ENCODE measurements at places on chromosomes 7 and 10.
A peak's percentile ranks its signal among the peaks of the same experiment; 100 is the strongest.

GRCh38 chr7:115081772-115082171 is 159.9 kb downstream of the MDFIC start:
- DNase-seq, result no peak

GRCh38 chr10:13848520-13849445 is 262.0 kb downstream of the PRPF18 start:
- DNase-seq, result no peak

DNA sequence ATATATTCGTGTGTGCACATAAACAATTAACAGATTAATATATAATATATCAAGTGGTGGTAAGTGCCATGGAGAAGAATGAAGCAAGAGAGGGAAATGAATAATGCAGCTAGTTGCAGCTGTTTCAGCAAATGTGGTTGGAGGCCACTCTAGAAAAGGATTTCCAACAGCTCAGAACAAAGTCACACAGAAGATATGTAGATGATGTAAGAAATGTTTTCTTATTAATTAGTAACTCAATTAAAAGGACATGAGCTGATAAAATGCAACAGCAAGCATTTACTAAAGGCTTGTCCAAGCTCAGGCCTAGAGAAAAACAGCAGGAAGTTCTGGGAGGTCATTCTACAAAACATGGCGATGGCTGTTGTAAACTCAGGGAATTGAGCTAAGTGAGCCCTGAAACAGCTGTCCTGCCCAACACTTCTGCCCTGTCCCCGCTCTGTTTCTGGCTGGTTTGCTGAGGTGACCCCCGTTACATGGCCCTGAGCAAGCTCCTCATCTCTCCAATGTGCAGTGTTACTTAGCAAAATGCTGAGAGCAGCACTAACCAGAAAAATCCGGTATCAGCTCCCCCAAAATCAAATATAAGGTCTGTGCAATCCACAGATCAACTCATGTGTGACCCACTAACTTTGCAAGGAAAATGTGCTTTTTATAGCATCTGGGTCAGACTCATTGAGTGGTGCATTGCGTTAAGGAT is 23.4 kb upstream of the C10orf67 start:
- no peak for DNase-seq

- DNase-seq, result no peak
These were observed 25.5 kb downstream of the SKIDA1 start for GRCh38 chr10:21499701-21500577.

DNA sequence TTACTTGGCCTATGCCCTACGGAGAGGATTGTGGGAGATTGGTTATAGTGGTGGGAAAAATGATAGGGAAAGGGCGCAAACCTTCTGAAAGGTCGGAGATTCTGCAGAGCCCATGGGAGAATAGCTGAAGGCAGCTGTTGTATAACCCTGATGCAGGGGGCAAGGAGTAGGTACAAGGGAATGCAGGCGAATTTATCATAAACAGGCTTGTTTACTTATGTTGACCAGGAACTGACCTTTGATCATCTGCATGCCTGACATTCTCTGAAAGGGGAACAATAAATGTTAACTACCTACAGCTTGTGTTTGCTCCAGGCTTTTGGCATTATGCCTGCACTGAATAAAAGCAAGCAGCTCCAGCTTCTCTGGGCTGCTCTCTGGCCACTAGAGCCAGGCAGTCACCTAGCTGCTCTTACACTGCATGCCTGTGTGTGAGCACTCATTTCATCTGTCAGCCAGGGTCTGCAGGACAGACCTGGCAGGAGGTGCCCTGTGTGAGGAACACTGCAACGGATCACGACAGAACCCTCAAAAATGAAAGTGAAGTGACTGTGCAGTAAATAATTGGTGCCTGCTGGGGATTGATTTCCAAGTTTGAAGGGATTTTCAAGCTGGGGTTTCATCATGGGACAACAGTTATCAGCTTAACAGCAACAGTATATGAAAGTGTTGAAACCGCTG is 31.1 kb upstream of the ABCA13 start:
- DNase-seq, result peak; percentile 69

GRCh38 chr10:8628351-8628750 is 573.9 kb downstream of the GATA3 start:
- no peak for DNase-seq

DNA sequence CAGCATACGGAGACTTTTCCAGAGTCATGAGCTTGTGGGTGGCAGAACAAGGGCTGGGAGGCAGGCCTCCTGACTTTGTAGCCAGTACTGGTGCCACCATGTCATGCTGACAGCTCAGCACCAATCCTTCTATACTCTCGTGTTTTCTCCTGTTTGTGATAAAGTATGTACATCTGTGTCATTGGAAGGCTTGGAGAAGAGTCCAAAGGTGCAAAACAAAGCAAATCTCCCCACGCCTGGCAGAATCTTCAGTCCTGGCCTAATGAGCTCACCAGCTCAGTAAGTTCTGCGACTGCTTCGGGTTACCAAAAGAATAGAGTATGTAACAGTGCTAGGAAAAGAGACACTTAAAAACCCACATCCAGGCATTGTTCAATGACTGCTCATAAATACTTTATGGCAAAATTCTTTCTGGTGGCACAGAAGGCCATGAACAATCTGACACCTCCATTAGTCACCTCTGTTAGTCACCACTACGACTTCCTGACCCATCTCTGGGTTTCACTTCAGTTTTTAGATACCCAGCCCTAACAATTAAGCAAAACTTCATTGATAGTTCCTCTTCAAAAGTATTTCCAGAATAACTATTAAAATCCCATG is 24.5 kb downstream of the STEAP1 start:
- peak; percentile 87 for DNase-seq

DNA sequence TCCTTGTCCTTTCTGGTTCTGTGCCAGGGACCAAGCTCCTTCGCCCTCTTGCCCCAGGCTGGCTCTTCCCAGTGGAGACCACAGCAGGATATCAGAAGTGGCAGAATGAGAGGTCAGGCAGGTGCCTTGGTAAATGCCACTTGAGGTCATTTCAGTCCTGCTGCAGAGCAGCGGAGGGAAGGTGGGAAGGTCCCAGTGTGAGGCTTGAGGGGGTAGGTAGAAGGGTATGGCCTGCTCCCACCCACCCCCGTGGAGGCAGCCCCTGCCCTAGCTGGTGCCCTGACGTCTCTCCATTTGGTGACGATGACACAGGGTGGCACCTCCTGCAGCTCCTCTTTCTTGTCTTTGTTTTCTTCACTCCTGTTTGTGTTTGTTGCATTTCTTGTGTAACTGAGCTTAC is 538.8 kb downstream of the TCERG1L start:
- no peak for DNase-seq

DNA sequence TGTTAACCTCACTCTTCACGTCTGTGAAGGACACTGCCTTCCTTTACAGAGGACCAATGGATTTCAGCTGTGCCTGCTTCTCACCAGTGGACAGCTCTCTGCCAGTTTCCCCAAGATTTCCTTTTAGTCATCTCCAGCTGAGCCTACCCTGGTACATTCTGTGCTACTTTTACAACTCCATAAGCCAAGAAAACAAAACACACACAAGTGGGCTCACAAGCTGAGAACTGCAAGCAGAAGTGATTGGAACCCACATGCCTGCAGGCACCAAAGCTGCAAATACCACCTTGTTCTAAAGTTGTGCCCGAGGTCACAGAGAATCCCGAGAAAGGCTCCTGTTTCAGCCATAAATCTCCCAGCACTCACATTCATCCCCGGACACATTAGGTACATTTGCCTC is 636.8 kb downstream of the PHTF2 start:
- peak; percentile 26 for DNase-seq

DNA sequence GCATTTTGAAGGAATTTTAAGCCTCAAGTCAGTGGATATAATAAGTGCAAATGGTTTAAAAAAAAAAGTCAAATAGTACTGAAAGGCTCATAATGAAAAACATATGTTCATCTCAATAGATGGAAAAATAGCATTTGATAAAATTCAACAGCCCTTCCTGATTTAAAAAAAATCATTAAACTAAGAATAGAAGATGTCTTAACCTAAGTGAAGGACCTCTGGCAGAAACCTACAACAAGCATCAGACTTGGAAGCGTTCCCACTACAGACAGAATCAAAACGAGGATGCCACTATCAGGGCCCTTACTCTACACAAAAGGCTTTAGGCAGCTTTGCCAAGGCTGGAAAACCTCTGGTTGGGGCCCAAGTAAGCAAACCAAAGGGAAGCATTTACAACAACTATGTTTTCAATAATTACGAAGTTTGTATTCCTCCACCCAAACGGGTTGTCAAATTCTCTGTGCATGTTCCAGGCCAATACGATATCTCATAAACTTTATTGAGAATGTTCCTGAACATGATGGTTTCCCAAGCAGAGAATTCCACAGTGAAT is 45.1 kb downstream of the CYTH3 start:
- DNase-seq, result peak; percentile 82

GRCh38 chr7:47351233-47352154 is 230.4 kb downstream of the TNS3 start:
- no peak for DNase-seq

DNA sequence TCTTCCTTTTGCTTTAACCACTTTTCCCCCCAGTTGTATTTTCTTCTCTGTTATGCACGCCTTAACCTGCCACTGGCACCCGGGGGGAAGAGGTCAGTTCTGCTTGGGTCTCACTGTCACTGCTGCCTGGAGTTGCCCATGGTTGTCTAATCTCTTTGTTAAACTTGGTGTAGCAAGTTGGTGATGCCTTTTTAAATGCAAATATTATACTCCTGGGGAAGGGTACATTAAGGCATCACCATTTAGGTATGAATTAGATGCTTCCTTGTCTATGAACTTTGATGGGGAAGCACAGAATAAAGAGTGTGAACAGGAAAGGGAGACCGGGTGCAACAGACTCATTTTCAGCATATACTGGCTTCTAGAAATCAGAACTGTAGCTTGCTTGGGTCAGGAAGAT is 9.1 kb upstream of the SORCS3 start:
- DNase-seq, result no peak
